ENCODE measurements at places on chromosomes 12 and 14.

DNA sequence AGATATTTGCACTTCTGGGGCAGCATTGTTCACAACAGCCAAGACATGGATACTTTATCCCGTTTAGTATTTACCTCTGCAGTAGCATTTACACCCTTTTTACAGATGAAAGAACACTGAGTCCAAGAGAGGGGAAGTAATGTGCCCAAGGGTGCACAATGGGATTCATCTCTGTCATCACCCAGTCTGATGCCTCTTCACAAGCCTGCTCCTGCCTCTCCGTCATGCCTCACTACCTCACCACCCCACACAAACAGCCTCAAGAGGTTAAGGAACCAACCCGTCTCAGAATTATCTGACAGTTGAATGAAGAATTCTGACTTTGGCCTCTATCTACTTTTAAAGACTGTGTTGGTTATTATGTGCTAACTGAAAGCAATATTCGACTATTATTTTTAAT is 368.4 kb downstream of the ATP23 start:
- DNase-seq: peak; percentile 64

GRCh38 chr12:22477166-22477893 is 67.0 kb downstream of the C2CD5 start:
- DNase-seq: peak; percentile 1

- DNase-seq: no peak
Observed at GRCh38 chr12:24014915-24015832, 65.7 kb upstream of the SOX5 start.

DNA sequence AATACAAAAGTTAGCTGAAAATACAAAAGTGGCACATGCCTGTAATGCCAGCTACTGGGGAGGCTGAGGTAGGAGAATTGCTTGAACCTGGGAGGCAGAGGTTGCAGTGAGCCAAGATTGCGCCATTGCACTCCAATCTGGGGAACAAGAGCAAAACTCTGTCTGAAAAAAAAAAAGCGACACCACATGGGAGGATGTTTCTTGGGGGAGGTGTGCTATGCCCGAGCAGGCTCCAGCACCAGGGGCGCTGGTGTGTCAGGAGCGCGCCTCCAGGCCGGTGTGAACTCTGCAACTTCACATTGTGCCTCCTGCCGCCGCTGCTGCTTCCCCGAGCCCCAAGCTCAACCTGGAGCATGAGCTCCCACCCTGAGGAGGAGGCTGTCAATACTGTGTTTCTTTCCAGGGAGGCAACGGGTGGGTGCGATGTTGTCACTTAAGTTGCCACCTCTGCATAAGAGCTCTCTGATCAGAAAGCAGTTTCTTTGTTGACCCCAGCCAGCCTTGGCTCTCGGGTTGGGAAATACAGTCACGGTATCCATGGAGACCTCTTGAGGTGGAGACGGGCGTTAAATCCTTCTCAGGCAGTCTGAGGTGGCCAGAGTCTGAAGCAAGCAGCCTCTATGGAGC is 18.9 kb downstream of the DEGS2 start:
- peak; percentile 11 for DNase-seq

GRCh38 chr14:94483729-94484275 is 7.8 kb upstream of the SERPINA9 start:
- peak; percentile 73 for DNase-seq

- peak; percentile 9 for DNase-seq
Observed at GRCh38 chr14:90093942-90094595, 32.3 kb downstream of the KCNK13 start.

GRCh38 chr12:64229796-64230195 is 7.7 kb upstream of the KICS2 start:
- no peak for DNase-seq

GRCh38 chr12:127401536-127401935 is 865.4 kb upstream of the TMEM132C start:
- no peak for DNase-seq

GRCh38 chr14:24115422-24116127 is 826 bp upstream of the NRL start:
- no peak for DNase-seq

DNA sequence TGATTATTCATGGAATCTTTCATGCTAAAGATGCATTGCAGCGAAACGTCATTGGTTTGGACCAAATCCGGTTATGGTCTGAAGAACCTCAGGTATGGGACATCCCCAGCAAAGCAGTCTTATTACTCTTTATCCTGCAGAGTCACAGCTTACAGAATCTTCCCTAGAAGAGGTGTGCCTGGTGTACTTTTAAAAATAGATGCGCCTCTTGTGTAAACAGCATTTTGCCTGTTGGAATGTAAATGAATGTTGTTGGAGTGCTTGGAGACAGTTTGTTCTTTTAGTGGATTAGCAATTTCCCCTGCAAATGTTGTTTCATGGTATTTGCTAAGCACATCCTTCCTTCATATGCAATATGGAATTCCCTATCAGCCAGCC is 242.5 kb downstream of the ZFP36L1 start:
- peak; percentile 78 for DNase-seq

GRCh38 chr14:36426836-36427235 is 93.2 kb downstream of the NKX2-1 start:
- DNase-seq: no peak

GRCh38 chr12:88579601-88580050 is 645 bp downstream of the KITLG start:
- DNase-seq: no peak

- peak; percentile 22 for DNase-seq
Observed at GRCh38 chr12:66066137-66066928, 64.2 kb downstream of the LLPH start.

GRCh38 chr12:125340791-125341190 is 275.6 kb downstream of the AACS start:
- DNase-seq: peak; percentile 3

GRCh38 chr12:71556448-71556847 is 107.2 kb downstream of the ZFC3H1 start:
- DNase-seq: no peak

DNA sequence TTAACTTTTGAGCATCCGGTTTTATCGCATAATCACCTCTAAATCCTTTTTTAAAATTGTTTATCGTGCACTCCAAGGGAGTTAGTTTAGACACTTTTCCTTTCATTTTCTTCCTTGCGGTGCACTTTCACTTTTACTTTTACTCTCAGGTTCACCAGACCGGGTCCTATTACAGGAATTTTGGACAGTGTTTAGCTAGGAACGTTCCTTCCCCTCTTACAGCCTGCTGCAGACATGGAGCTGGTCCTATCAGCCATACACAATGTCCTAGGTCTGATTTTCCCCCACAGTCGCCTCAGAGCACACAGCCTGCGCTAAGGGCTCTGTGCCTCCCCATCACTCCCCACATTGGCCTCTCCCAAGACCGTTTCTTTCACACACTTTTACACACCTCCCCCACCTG is 103.9 kb downstream of the ALG10 start:
- DNase-seq: no peak

GRCh38 chr12:108671110-108671509 is 37.4 kb upstream of the SELPLG start:
- DNase-seq: no peak

- DNase-seq: no peak
Observed at GRCh38 chr12:100199347-100200149, 1.1 kb upstream of the ACTR6 start.

DNA sequence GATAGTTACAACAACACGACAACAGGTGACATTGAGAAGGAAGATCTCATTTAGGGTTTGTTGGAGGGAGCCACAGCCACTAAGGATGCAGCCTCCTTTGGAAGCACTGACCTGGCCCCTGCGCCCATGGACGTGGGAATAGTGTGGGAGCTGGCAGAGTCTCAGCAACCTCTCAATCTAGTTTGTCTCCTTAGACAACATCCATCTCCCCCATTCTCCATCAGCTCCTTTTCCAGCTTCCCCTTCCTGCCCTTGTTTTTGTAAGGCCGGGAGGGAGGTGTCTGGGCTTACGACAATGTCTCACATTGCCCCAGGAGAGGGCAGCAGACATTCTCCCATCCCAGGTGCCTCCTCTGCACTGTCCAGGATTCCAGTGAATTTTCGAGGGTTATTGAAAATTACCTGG is 170.2 kb upstream of the PZP start:
- DNase-seq: no peak

Measured in kidney glomerular epithelial cell (primary cell).